ENCODE measurements at places on chromosomes 12 and 14.
A peak's percentile ranks its signal among the peaks of the same experiment; 100 is the strongest.

DNA sequence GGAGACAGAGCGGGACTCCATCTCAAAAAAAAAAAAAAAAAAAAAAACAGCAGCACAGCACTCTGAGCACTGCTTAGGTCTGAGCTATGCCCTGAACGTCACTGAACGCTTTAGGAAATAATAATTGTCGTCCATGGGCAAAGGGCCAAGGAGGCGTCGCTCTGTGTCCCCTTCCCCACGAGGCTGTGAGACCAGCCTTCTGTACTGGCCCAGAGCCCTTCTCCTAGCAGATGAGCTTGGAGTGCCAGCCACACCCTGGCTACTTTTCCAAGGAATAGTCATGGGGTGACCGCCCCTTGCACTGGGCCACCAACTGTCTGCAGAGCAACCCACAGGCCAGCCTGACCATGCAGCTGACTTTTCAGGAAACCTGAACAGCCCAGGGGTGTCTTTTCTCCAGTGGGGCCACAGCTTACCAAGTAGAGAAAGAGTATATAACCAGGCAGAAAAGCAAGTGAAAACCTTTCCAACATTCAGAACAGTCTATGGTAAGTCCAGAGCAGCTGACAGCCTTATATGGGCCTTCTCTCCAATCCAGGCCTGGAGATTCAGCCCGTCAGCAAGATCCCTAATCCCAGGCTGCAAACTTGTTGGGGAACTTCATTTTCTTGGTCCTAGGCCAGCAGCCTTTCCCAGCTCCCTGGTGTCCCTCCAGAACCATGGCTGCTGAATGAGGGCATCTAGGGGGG is 28.5 kb downstream of the CD9 start:
- no peak for DNase-seq

- peak; percentile 34 for DNase-seq
These were observed 1.5 kb downstream of the CORO1C start for GRCh38 chr12:108729612-108730364.

GRCh38 chr12:51188359-51189051 is 15.6 kb upstream of the TFCP2 start:
- DNase-seq = no peak

- DNase-seq = no peak
These were observed 110.6 kb downstream of the BMP4 start for GRCh38 chr14:53845813-53846693.

DNA sequence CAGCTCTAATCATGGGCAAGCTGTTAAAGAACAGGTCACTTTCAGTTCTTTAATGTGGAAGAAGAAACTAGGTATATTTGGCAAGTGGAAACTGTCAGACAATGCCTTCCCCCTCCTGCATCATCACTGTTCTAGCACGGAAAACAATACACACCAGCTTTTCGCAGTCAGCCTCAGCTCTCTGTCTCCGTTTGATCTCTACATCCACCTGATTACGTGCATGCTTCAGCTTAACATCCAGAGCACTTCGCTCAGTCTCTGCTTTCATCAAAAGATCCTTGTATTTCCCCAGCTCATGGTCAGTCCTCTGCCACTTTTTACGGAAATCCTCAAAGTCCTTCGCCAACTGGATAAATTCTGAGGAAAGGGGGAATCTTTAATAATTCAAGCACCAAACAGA is 19.0 kb downstream of the RACGAP1 start:
- no peak for DNase-seq

DNA sequence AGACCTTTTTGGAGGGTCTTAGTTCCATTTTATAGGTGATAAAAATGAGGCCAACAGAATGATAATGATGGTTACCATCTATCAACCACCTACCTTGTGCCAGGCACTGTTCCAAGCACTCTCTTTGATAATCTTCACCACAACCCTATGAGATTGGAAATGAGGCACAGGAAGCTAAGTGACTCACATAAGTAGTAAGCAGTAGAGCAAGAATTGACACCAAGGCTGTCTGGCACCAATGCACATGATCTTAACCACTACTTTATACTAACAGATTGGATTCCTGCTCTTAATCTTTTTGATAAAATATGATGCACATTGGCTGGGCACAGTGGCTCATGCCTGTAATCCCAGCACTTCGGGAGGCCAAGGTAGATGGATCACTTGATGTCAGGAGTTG is 91.4 kb downstream of the DRAM1 start:
- no peak for DNase-seq

- no peak for DNase-seq
These were observed 27.8 kb downstream of the FAM222A start for GRCh38 chr12:109741286-109741969.

DNA sequence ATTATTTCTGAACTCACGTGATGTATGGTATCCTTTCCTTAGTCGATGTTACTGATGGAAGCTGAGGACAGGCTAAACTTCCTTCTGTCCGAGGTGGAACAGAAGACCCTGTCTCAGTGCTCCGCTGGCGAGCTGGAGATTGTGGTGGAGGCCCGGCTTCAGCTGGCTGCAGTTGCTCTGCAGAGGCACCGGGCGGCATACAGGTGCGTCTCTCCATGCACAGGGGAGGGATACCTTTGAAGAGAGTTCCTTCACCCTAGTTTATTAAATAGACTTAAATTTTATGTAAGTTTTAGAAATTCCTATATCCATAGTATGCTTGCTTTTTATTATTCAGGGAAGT is 186.7 kb upstream of the NEDD1 start:
- peak; percentile 32 for DNase-seq

GRCh38 chr14:89298056-89298834 is 118.8 kb downstream of the FOXN3 start:
- DNase-seq = peak; percentile 75

- no peak for DNase-seq
These were observed 7.8 kb upstream of the CD163L1 start for GRCh38 chr12:7451756-7452155.

GRCh38 chr14:70873627-70874026 is 33.6 kb upstream of the PCNX1 start:
- DNase-seq = no peak

DNA sequence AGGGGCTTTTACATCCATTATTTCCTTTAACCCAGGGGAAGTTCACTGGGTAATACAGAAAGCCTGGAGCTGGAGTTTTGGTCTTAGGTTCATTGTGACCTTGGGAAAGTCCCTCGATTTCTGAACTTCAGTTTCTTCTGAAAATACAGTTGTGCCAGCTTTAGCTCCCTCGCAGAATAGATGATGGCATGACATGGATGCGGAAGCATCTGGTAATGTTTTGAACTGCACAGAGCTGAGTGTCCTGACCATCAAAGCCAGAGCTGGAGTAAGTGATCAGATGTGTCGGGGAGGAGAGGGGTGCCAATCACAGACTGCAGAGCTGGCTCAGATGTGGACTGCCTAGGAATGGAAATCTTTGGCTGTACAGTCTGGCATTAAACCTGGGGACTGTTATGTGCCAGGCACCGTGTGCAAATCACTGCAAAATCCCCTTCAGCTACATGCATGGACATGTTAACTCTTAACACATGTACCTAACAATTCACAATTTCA is 180.9 kb downstream of the ETV6 start:
- no peak for DNase-seq

DNA sequence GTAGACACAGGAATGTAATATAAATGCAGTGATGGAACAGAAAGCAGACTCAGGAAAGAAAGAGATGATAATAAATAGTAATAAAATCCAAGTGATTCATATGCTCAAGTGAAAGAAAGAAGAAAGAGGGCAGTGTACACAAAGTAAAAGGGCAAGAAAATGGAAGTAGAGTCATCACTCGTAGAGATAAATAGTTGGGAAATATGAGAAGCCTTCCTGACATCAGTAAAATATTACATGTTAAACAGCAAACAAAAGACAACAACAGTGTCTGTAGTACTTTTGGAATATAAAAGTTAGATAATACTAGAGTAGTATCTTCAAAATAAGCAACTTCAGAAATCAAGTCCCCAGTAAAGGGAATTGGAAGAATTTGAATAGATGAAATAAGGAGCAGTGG is 412.3 kb downstream of the RAD51B start:
- DNase-seq = no peak

DNA sequence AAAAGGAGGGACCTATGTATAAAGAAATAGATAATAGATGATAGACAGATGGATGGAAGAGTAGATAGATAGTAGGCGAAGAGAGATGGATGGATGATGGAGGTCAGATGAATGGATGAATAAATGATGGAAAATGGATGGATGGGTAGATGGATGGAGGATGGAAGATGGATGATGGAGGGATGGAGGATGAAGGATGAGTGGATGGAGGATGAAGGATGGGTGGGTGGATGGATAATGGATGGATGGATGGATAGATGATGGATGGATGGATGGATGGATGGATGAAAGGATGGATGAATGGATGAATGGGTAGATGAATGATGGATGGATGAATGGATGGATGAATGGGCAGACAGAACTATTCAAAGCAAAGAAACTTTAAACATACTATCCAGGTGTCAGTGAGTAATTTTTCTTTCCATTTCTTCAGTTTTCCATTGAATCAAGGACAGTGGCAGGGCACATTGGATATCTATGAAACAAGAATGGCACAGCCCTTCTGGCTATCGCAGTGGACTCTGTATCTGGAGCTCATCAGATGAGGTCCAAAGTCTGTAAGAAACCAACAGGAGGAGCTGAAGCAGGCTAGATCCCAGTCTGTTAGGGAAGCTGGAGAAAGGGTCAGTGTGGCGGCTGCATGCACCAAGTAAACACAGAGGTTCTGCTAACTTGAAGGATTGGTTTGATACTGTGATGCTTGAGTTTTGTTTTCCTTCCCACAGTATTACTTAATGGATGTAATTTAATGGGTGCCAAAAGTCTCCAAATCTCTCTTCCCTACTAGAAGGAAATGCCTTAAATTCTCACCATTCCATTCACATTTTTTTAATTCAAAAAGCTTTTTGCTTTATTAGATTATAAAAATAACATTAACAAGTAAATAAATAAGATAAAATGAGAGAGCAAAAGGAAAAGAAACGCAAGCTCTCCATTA is 18.1 kb upstream of the MED13L start:
- no peak for DNase-seq

DNA sequence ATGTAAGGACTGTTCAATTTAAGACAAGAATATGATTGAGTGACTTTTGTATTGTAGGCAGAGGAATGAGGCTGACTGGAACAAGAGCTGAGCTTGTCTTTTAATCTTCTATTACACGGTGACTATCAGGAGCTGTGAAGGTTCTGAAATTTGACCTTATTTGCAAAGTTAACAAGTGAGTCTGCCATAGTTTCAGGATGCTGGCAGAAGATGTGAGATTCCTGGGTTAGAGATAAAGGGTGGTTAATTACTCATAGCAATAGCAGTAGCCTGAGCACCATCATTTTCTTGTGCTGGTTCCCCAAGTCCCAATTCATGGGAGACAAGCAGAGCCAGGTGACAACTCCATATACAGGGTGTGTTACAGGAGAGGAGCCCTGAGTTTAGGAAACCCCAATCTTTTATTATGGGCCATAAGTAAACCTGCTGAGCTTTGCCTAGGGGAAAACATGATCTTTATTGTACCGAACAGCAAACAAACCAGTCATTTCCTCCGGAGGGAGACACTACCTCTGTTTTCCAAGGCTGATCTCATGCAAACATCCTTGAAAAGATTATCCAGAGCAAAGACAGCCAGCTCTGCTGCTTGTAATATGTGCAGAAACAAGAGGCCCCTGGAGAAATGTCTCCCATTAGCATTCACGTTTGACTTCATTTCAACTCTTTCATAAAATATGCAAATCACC is 51.7 kb upstream of the DDX11 start:
- DNase-seq = no peak

DNA sequence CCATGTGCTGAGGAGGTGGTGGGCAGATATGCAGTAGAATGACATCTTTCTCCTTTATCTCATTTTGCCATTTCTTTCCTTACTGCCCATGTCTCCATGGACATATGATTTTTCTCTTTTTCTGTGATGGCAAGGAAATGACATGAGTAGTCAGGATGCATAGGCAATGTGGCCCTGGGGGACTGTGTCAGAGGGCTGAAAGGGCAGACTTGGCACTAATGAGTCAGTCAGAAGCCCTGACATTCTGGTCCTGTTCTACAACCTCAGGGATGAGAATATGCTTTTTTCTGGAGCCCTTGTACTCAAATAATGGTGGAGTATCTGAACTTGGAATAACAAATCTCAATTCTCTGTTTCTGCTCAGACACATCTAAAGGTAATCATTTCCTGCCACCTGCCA is 167.8 kb downstream of the TMEM117 start:
- DNase-seq = no peak

GRCh38 chr14:81562818-81563217 is 29.2 kb upstream of the SEL1L start:
- no peak for DNase-seq

DNA sequence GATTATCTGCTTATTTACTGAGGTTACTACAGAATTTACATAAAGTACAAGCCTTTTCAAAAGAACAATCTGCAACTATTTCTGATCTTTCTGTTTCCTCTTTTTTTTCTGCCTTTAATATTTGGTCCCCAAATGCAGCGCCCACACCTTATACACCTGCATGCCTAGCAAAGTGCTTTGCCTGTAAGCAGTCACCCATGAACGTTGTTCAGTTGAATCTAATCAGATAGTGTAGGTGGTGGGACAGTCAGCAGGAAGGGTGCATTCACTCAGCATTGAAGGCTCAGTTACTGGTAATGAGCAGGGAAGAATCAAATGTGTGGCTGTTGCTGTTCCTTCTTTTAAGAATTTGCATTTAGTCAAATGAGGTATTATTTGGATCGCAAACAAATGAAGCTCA is 108.4 kb downstream of the GPR135 start:
- no peak for DNase-seq

- peak; percentile 69 for DNase-seq
These were observed 1.1 kb downstream of the SYNE2 start for GRCh38 chr14:63853831-63854293.

- no peak for DNase-seq
These were observed 13.1 kb downstream of the APPL2 start for GRCh38 chr12:105222726-105223351.

DNA sequence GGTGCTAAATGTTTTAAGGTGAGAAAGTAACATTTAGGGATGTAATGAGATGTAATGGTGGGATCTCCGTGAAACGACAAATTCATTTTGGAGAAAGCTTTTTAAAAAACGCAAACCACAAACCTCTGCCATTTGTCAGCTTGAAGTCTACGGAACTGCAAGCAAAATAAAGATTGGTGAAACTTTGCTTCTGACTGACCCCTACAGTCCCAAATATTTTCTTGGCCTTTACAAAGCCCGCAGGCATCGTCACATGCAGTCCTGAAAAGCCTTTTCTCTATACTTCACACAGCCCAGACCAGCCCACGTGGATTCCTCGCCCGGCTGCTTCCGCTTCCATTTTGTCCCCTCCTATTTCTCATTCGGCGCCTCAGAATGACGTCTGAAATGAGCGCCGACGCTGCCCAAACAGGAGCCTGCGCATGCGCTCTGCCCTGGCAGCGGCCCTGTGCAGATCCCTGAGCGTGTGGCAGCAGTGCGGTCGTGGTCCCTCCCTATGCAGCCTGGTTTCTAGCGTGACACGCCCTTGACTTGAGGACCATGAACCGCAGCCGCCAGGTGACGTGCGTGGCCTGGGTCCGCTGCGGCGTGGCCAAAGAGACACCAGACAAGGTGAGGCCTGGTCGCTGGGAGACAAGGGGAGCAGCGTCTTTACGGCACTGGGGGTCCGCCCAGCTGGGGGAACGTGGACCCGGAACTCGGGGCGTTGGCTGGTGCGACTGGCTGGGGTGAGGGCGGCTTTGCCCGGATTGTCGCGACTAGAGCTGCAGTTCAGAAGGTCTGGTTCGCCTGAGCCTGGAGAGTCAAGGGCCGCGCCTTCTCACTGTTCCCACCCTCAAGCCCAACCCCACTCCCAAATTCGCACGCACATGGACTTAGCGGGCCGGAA is at the start of gene PWP1:
TSS of gene PWP1 (plus strand) at position 440 of the 889 bp plus-strand sequence. CDS start at position 541, 101 bp downstream.
- DNase-seq = peak; percentile 87
